NCI-H1105 treated with DMSO at 0.1 percent for 48 hours (cell line): ENCODE measurements at places on chromosomes 7 and 10.

DNA sequence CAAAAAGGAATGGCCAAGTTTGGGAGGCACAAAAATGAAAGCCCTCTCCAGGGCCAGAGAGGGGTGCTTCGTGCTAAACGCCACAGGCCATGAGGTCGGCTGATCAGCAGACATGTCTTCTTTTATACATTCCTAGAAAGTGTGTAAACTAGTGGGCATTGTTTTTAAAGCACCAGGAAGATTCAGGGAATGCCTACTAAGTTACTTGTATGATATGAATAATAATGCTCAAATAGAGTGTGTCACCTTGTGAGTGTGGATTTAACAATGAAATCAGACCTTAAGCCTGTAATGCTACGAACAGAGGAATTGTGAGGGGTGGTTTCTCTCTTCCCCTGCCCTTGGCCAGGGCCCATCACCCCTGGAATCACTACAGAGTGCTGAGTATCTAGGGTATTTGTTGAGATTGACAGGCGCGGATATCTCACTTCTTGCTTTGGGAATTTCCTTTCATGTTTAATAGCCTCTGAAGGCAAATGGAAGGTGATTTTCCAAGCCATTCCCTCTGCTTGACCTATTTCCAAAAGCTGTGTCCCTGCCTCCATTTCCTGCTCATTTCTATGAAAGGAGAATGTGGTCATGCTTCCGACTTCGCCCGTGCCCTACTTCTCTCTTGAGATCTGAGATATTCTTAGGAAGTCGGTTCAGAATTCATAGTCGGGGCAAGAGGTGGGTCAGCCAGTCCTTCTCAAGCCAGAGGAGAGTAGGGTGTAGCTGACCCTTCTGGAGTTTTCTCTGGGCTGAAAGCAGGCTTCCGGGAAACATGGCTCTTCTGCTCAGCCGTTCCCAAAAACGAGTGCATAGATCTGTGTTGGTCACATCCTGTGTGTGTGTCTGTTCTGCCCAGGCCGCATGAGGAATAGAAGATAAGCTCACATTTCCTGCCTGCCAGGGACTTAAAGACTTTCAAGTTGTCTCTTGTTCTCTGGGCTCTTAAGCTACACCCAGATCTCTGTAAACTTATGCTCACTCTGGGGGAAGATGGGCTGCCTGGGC, 167.8 kb upstream of the ITGB1 start:
- no peak for DNase-seq

GRCh38 chr10:24645784-24646183, 77.9 kb downstream of the ARHGAP21 start:
- no peak for DNase-seq

DNA sequence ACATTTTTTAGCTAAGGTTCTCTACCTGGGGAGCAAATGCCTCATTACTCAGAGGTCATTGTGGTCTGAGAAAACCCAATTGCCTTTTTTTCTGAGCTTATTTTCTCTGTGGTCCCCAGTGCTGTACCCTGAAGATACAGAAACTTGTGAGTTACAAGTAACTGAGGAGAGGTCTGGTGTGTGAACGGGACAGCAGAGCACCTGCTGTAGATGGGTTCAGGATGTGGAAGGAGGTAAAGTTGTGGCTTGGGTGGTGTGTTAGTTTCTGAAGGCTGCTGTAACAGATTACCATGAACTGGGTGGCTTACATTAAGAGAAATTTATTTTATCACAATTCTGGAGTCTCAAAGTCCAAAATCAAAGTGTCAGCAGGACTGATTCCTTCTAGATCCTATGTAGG, 449.1 kb upstream of the NRP1 start:
- DNase-seq, result no peak

GRCh38 chr7:111393011-111393754, 169.1 kb downstream of the IMMP2L start:
- DNase-seq, result no peak

DNA sequence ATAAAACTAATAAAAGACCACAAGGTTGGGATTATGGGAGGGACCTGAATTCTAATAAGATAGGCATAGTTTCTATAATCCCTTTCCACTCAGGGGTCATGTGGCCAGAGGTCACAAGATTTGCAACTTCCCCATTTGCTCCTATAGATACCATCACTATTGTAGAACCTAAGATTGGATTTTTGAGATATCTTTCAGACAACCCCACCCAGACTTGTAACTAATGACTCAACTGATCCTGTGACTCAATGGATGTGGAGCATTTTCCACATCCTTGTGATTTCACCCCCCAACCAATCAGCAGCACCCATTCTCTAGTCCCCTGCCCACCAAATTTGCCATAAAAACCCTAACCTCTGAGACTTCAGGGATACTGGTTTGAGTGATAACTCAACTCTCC, 51.9 kb upstream of the PIK3AP1 start:
- no peak for DNase-seq

- no peak for DNase-seq
Observed at GRCh38 chr7:108404509-108405420, 51.5 kb downstream of the NRCAM start.

DNA sequence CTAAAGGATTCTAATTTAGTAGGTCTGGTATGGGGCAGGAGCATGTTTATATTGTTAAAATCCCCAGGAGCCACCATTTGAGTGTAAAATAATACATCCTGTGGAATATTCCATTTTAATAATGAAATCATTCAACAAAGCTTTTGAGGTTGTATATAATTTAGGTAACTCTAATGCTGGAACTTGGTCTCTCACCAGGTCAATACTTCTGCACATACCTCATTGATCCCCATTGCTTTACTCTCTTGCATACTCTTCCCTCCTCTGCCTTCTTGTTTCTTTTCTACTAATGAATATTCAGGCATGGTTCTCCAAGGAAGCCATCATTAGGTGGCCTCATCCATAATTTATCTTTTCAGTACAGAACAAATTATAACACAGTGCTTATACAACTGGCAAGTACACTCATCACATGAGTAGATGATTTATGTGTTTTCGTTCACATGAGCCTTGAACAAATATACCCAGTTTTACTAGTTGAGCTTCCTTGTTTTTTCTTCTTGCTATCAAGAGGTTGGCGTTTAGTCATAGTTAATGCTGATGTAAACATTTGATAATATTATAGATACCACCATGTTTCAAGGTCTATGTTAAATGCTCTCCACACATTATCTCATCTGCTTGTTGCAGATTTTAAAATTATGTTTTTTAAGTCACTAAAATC, 7.2 kb downstream of the PALS2 start:
- no peak for DNase-seq

- DNase-seq, result no peak
Observed at GRCh38 chr10:66209025-66209424, 716.8 kb upstream of the LRRTM3 start.

GRCh38 chr10:6494936-6495592, 85.0 kb downstream of the PRKCQ start:
- DNase-seq, result no peak
